ENCODE measurements at places on chromosomes 16 and 17.

- no peak for DNase-seq
Observed at GRCh38 chr17:28725166-28725659, 820 bp downstream of the TLCD1 start.

GRCh38 chr17:49519781-49520180, 24.7 kb downstream of the NGFR start:
- DNase-seq = no peak

DNA sequence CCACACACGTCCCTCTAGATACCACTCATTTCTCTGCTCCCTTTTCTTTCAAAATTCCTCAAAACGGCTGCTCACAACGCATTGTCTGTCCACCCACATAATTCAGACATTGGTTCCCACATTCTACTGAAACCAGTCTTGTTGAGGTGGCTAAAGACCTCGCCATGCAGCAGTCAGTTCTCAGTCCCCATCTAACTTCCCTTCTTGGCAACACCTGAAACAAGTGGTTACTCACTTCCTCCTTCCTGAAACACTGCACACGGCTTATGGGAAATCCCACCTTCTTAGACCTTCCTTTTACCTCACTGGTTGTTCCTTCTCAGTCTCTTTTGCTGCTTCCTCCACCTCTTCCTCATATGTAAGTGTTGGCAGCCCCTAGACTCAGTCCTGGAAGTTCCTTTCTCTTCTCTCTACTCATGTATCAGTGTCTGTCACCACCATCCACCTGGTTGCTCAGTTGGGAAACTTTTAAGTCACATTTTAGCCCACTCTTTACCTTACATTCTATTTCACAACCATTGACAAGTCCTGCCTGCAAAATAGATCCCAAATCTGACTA, 277.1 kb downstream of the CEP112 start:
- no peak for DNase-seq

- no peak for DNase-seq
Observed at GRCh38 chr17:9080983-9081382, 59.7 kb downstream of the NTN1 start.

DNA sequence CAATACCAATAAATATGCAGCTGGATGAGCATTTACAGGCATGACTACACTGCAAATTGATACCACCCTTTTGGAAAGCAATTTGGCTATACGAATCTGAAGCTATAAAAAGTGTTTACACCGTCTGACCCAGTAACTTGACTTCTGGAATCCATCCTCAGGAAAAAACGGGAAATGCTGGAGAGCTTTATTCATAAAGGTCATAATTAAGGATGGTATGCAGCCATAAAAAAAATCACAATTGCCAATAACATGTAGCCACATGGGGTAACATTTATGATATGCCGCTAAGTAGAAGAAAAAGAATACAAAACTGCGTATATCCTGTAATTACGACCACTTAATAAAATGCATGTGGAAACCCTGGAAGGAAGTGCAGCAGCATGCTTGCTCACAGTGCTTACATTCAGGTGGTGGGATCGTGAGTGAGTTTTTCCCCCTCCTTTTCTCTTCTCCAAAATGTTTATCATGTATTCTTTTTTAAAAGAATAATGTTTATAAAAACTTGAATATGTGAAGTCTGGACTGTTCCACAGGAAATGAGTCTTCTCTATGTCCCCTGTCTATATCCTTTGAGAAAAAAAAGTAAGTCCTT, 34.2 kb downstream of the COPRS start:
- no peak for DNase-seq

- no peak for DNase-seq
Observed at GRCh38 chr17:33055746-33056145, 64.1 kb downstream of the SPACA3 start.

DNA sequence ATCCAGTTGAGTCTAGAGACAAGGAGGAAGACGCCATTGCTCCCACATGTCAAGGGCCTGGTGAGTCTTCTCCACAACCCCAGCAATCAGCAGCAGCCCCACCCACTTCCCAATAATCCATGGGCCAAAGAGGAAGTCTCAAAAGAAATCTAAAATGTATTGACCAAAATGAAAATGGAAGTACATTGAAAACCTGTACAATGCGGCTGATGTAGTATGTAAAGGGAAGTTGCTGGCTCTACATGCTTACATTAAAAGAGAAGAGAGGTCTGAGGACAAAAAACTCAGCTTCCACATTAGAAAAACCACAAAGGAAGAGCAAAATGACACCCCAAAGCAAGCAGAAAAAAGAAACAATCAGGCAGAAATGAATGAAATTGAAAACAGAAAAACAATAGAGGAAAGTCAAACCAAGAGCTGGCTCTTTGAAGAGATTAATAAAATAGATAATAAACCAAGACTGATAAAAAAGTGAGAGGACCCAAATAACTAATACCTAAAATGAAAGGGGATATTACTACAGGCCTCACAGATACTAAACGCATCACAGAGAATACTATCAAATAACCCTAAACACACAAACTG, 100.6 kb upstream of the METRNL start:
- DNase-seq = no peak

GRCh38 chr16:50448981-50449380, 80.2 kb upstream of the BRD7 start:
- DNase-seq = no peak

DNA sequence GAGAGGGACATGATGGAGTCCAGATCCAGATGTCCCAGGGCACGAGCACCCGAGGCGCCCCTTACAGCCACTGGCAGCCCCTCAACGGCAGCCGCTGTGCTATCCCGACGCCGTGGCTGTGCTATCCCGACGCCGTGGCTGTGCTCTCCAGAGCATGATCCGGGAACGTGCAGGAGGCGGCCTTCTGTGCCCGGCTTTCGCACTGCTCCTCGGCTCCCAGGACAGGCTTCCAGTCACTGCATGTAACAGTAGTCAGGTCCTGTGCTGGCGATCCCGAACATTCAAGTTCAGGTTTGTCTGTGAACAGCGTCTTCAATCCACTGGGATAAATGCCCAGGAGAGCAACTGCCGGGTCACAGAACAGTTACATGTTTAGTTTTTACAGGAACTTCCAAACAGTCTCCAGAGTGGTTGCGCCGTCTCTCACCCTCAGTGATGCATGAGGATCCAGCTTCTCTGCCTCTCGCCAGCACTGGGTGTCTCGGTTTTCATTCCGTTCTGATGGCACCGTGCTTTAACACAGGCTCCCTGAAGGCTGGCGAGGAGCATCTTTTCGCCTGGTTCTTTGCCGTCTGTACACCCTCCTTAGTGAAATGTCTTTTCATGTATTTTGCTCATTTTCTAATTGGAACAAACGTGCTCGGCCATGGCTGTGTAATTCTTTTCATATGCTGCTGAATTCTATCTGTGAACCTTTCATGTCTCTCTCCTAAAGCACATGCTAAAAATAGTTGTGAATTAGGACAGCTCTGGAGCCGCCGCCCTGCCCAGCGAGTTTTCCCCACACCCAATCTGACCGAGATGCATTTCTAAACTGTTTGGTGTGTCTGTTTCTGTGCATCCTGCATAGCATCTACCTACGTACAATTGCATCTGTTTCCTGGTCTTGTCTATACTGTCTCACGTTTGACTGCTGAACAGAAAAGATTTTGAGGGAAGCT, 72.6 kb upstream of the METRNL start:
- DNase-seq = no peak

GRCh38 chr17:51152766-51153209, 571 bp upstream of the NME1 start:
- DNase-seq = no peak

GRCh38 chr17:31738488-31738887, 120.6 kb downstream of the COPRS start:
- DNase-seq = no peak

- no peak for DNase-seq
Observed at GRCh38 chr17:44779211-44780025, 20.6 kb downstream of the ADAM11 start.

DNA sequence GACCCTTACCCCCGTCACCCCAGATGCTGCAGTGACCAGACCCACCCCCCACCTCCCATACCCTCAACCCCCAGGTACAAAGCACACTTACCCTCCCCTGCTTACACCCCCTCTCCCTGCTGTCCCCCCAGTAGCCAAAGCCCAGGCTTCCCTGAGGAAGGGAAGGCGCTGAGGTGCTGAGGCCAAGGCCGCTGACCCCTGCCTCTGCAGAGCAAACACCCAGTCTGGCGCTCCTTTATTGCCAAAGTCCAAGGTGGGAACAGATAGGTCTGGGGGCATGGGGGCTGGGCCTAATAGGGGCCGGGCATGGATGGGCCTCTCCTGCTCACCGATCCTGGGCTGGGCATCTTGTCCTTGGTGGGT, 683 bp downstream of the LCAT start:
- no peak for DNase-seq

DNA sequence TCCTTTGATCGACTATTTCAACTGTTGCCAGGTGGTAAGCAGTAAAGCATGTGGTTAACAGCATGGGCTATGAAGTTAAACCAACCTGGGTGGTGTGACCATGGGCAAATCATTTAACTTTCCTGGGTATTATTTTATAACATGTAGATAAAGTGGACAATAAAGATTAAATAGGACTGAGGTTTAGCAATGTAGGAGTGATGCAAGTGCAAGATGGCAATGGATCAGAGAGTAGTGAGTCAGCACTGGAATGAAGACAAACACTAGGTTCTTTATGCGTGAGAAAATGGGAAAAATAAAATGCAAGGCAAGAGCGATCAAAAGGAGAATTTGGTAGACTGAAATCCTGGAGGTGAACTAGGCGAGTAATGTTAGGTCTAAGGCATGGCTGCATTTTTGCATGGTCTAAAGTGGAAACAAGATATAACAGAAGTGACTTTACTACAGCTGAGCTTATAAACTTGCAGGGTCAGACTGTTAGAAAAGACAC, 222.4 kb upstream of the AXIN2 start:
- DNase-seq = no peak

- DNase-seq = no peak
Observed at GRCh38 chr17:42153919-42154742, 658 bp downstream of the RAB5C start.

DNA sequence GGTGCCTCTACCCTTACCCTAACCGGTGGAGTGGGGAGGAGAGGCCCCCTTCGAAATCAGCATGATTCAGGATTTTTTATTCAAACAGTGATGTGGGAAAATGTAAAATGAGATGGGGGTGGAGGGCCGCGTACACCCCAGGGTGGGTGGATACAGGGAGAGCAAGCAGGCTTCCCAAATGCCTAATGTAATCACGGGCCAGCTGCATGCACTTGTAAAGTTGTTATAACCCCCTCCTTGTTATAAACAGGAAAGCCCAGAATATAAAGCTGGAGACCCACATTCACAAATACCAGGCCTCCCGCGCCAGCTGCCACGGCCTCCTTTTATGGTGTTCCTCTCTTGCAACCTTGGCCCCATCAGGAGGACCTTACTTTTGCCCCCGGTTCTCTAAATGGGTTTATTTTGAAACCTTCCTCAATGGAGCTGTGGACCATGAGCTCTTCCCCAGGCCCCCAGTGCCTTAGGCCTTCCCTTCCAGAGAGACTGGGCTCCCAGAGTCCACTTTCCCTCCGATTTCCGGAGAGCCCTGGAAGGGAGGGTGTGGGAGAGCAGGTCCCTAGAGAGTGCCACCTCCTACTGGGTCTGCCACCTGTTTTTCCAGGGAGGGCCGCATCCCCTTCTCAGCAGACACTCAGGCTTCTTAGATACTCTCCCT, 906 bp upstream of the FOXL1 start:
- no peak for DNase-seq

GRCh38 chr17:77465358-77466041, 324.7 kb downstream of the SEC14L1 start:
- DNase-seq = no peak

DNA sequence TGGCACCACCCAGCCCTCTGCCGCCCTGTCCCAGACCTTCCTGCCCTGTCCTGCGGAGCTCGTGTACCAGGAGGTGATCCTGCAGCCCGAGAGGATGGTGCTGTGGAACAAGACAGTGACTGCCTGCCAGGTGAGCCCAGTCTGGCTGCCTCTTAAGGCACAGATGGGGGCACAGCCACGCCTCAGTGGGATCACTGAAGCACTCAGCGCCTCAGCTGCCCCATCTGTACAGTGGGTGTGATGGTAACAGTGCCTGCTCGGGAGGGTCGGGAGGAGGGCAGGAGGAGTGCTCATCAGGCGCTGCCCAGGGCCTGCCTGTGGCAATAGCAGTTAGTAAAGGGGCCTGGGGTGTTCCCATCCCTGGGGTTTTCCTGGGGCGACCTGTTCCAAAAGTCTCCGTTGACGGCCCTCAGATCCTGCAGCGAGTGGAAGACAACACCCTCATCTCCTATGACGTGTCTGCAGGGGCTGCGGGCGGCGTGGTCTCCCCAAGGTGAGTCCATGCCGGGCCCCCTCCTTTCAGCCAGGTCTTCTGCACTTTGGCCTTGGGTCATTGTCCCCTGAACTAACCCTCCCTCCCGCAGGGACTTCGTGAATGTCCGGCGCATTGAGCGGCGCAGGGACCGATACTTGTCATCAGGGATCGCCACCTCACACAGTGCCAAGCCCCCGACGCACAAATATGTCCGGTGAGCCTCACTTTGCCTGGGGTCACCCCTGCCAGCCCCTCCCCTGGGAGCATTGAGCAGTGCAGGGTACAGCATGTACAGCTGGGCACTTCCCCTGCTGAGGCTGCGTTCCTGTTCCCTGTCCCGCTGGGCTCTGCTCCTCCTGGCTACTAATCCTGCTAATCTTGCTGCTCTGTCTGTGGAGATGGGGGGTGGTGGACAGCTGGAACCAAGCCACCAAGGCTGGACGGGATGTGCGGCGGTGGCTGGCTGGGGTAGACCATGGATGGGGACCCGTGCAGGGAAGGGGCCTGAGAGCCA, 4.5 kb upstream of the TCAP start:
- no peak for DNase-seq

GRCh38 chr16:14301169-14302030, 230.3 kb downstream of the MRTFB start:
- no peak for DNase-seq

DNA sequence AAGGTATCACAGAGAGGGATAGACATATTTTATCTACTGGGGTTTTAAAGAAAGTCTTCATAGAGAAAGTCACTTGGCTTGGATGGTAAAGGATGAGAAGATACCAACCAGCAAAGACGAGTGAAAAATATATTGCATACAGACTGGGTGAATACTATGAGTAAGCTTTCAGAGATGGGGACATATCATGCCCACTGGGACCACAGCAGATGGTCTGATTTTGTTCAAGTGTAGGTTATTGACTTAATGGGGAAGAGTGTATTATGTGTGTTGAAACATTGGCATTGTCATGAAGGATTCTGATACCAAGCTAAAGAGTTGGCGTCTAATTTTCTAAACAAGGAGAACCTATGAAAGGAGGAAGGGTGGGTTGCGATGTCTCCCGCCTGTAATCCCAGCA, 13.8 kb upstream of the MMD start:
- no peak for DNase-seq

GRCh38 chr17:74972107-74972972, at the start of gene HID1:
TSS of gene HID1 (minus strand) at chr17:74972759. CDS start at chr17:74972656, 103 bp downstream.
- DNase-seq = no peak

GRCh38 chr17:15266325-15267125, 1.4 kb upstream of the PMP22 start:
- DNase-seq = no peak

GRCh38 chr16:81556715-81557284, 112.2 kb downstream of the CMIP start:
- DNase-seq = no peak

GRCh38 chr17:6455321-6455705, 11.1 kb downstream of the PIMREG start:
- DNase-seq = no peak
